ENCODE measurements at places on chromosomes 13 and 19.

GRCh38 chr19:19775891-19776205 is 42.9 kb upstream of the ZNF14 start:
- no peak for DNase-seq

GRCh38 chr13:25375727-25376358 is 4.1 kb downstream of the ATP8A2 start:
- DNase-seq = no peak

GRCh38 chr19:18000480-18000914 is 7.5 kb upstream of the ARRDC2 start:
- DNase-seq = no peak

- DNase-seq = no peak
Observed at GRCh38 chr19:11534948-11535347, 3.7 kb upstream of the CNN1 start.

DNA sequence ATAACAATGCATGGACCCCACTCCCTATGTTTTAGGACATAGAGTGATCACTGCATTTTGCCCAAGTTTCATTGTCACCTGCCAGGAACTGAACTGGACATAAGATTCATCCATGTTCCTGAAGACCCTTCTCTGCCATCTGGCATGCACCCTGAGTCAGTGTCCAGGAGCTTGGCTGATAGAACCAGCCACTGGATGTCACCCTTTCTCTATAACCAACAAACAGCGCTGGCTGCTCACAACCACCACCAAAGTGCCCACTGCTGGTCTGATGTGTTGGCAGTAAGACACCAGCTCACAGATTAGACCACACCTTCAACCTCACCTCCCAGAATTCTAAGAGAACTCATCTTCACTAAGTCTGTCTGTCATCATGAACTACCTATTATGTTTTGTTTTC is 333.4 kb downstream of the ITGBL1 start:
- DNase-seq = no peak

DNA sequence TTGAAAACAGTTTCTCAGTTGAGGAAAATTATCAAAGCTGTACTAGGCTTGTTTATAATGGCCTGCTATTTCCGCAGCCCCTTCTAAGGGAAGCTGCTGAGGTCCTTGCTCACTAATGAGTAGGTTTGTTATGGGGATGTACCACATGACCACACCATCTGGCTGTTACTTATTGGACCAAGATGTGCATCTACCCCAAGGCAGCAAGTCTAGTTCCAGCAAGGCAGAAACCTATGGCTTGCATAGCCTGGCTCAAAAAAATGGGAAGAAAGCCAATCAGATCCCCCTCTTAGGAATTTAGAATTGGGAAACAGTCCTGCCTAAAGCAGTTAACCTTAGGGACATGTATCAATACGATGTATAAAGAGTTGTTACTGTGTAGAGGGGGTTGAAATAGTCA is 186.5 kb upstream of the SPRY2 start:
- DNase-seq = no peak

GRCh38 chr13:40272776-40273139 is 393.7 kb downstream of the FOXO1 start:
- no peak for DNase-seq

GRCh38 chr13:40613192-40613818 is 53.1 kb downstream of the FOXO1 start:
- DNase-seq = no peak

GRCh38 chr13:102993348-102993747 is 72.9 kb downstream of the SLC10A2 start:
- DNase-seq = no peak

- DNase-seq = no peak
Observed at GRCh38 chr13:100532090-100532766, 56.4 kb downstream of the GGACT start.

- no peak for DNase-seq
Observed at GRCh38 chr19:31947436-31948115, 397.8 kb upstream of the ZNF507 start.

- DNase-seq = no peak
Observed at GRCh38 chr13:106337096-106337850, 198.2 kb downstream of the EFNB2 start.

- no peak for DNase-seq
Observed at GRCh38 chr13:79833991-79834390, 353.0 kb downstream of the NDFIP2 start.

GRCh38 chr19:14577885-14578427 is 4.9 kb upstream of the CLEC17A start:
- no peak for DNase-seq

GRCh38 chr19:14048443-14049153 is 13.3 kb downstream of the PALM3 start:
- DNase-seq = no peak

- no peak for DNase-seq
Observed at GRCh38 chr13:28442839-28443238, 52.1 kb downstream of the FLT1 start.

- no peak for DNase-seq
Observed at GRCh38 chr19:11067356-11068113, 21.7 kb upstream of the LDLR start.

DNA sequence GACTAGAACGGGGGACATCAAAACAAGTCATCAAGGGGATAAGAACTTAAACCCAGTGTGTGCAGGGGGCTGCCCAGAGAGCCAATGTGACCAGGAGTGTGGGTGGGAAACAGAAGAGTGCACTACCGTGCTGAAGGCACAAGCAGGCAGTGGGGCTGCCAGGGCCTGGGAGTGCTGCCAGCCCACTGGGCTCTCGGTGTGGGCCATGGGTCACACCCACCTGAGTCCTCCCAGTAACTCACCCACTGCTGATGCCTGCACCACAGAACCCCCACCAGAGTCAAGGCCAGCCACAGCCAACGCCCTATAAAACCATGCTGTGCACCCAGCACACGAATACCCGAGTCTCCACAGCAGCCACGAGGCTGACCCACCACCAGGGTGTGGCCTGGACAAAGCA is 8.5 kb downstream of the MED26 start:
- DNase-seq = no peak

GRCh38 chr19:14616407-14616806 is 33.5 kb downstream of the CLEC17A start:
- no peak for DNase-seq

DNA sequence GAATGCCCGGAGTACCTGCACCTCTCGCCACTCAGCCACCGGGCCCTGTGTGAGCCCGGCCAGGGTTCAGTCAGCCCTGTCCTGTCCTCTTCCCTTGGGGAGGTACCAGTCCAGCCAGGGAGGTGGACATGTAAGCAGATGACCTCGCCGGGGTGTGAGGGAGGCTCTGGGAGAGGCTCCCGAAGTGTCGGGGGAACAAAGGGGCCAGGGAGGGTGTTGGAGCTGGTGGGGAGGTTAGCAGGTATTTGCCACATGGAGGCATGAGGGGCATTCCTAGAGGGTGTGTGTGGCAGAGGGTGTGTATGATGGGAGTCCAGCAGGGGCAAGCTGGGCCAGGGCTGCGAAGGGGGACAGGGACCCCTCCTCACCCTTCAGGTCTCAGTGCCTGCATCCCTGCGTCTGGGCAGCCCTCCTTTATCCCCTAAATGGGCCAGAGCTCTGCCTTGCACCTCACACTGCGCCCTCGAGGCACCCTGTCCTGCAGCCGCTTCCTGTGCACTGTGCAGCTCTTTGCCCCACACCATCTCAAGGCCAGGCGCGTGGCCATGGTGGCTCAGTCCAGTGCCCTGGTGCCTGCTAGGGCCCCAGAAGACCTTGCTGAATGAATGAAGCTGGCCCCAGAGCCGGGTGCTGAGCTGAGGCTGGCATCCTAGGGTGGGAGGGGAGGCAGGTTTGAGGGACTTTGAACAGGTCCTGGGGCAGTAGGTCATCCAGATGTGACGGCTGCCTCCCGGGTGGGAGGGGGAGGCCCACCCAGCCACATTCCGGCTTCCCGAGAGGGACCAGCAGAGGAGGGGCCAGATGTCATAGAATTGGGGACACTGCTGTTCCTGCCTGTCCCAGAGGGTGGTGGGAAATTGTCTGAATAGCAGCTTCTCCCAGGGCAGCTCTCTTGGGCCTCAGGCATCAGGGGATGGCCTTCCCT is 3.1 kb downstream of the DDA1 start:
- no peak for DNase-seq

DNA sequence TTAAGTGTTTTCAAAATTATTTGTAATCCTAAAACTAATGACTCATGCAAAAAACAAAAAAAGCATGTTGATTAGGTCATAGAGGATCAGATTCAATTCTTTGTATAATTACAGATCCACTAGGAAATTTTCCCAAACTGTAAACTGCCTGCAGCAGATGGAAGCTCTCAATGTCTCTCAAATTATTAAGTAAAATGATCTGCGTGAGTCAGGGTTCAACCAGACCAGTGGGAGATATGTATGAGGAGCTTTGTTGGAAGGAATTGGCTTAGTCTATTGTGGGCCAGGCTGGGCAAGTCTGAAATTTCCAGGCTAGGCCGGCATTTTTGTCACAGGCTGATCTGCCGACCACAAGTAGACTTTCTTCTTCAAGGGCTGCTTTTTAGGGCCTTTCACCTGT is 14.4 kb upstream of the SACS start:
- DNase-seq = no peak

- DNase-seq = no peak
Observed at GRCh38 chr19:34794066-34794960, 21.3 kb upstream of the ZNF599 start.

DNA sequence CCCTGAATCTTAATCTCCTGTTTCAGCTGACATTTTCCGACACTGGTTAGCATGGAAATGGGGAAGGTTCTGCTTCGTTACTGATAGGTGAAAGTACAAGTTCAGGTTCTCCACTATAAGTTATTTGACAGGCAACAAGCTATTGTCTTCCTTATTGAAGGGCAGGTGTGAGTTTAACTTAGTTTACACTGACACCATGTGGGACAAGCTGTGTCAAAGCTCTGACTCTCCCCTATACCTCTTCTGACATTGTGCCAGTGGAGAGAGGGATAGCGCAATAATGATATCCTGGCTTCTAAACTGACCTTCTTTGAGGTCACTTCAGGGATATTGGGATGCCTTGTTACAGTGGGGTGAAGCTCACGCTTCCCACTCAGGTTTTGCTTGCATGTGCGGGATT is 587.0 kb upstream of the SLITRK5 start:
- DNase-seq = no peak

DNA sequence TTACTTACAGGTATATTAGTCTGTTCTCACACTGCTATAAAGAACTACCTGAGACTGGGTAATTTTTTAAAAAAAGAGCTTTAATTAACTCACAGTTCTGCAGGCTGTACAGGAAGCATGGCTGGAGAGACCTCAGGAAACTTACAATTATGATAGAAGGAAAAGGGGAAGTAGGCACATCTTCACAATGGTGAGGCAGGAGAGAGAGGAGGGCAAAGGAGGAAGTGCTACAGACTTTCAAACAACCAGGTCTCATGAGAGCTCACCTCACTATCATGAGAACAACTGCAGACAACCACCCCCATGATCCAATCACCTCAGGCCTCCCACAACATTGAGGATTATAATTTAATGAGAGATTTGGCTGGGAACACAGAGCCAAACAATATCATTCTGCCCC is 511.7 kb downstream of the SLITRK6 start:
- no peak for DNase-seq

GRCh38 chr19:12346896-12347295 is 13.5 kb upstream of the ZNF563 start:
- DNase-seq = no peak

GRCh38 chr13:26254583-26255111 is 718 bp downstream of the CDK8 start:
- peak; percentile 64 for DNase-seq

DNA sequence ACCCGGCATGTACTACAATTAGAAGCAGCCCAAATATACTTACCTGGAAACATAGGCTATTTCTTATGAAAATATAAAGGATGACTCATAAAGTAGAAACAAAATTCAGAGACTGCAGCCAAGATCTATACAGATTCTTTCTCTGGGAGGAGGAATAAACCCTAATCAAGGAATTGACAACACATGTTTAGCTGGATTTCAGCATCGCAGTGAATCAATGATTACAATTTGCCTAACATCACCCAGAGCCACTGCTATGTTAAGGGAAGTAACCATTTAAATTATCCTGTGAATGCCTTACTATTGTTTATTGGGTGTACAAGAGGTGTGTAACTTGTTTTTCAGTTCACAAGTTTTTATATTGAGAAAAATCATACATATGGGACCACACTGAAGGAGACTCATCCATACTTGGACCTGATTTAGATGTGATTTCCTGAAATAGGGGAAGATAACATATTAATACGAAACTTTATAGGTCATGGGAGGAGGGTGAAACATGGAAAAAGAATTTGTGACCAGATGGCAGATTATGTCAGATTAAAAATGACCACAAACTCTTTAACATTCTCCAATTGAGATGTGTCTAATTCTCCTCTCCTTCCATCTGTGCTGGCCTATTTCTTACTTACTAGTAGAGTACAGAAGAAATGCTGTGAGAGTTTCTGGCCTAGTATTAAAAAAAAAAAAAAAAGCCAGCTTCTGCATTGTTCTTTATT is 1168.4 kb downstream of the SLITRK1 start:
- DNase-seq = no peak

- no peak for DNase-seq
Observed at GRCh38 chr13:96112936-96113335, 23.0 kb downstream of the HS6ST3 start.

DNA sequence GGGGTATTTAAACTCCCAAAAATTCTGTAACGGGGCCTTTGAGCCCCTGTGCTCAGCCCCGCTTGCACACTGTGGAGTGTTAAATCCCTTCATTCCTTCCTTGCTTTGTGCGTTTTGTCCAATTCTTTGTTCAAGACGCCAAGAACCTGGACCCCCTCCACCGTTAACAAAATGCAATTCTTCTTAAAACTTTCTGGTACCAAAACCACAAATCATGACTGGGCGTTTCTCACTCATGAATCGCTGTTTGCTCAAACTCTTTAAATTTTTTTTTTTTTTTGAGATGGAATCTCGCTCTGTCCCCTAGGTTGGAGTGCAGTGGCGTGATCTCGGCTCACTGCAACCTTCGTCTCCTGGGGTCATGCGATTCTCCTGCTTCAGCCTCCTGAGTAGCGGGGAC is 881 bp downstream of the ZNF20 start:
- no peak for DNase-seq

DNA sequence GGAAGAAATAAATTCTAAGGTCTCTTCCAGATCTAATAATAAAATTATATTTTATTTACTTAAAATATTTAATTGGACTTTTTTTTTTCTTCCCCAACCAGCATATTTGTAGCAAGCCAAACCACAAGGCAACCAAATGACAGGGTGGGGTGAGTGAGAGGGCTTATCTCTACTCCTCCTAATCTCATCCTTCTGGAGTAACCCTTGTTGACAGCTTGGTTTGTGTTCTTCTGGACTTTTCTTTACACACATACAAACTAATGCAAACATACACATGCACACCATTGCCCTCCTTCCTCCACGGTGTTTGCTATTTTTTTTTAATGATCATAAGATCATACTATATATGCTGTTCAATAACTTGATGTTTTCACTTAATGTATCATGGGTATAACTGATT is 383.1 kb downstream of the DLEU7 start:
- DNase-seq = no peak

- peak; percentile 10 for DNase-seq
Observed at GRCh38 chr13:112941349-112941748, 27.7 kb upstream of the MCF2L start.

- no peak for DNase-seq
Observed at GRCh38 chr19:31214997-31215396, 134.2 kb downstream of the TSHZ3 start.
